ENCODE measurements at places on chromosomes 1 and 21.
A peak's percentile ranks its signal among the peaks of the same experiment; 100 is the strongest.

- no peak for DNase-seq
Measured at GRCh38 chr1:40745176-40745575, 38.4 kb upstream of the KCNQ4 start.

DNA sequence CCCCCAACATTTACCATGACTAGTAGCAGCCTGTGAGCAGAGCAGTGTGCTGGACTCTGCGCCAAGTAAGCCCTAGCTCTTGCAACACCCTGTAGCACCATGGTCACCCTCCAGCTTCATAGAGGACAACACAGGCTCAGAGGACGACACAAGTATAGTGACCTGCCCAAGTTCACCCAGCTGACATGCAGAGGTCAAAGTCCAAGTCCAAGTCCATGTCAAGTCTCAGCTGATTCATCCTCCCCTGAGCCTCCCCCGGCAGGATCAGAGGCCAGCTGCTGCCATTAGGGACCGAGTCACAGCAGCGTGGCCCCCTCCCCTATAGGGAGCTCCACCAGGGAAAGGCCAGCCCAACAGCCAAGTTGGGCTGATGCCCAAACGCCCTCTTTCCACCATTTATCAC, 15.9 kb downstream of the SDC3 start:
- no peak for DNase-seq

DNA sequence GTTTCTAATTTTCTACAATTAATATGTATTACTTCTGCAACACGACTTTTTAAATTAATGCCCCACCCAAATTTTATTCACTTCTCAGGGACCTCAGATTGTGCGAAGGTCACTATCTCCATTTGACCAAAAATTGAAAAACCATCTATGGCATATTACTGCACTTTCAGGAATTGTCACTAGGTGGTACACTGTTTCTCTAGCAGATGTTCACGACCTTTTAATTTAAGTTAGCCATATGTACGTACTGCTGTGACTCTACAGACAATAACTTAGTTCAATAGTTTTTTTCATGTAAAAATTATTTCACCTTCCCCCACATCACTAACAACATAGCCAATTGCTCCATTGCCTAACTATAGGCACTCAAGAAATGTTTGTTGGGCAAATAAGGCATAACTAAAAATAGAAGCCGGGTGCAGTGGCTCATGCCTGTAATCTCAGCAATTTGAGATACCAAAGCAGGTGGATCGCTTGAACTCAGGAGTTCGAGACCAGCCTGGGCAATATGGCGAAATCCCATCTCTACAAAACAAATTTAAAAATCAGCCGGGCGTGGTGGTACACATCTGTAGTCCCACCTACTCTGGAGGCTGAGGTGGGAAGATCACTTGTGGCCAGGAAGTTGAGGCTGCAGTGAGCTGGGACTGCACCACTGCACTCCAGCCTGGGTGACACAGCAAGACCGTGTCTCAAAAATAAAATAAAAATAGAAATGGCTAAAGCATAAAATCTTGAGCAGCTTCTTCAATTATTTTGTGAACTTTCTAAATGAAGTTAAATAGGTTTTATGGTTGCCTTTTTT, 75.7 kb upstream of the PKN2 start:
- DNase-seq: peak; percentile 49

DNA sequence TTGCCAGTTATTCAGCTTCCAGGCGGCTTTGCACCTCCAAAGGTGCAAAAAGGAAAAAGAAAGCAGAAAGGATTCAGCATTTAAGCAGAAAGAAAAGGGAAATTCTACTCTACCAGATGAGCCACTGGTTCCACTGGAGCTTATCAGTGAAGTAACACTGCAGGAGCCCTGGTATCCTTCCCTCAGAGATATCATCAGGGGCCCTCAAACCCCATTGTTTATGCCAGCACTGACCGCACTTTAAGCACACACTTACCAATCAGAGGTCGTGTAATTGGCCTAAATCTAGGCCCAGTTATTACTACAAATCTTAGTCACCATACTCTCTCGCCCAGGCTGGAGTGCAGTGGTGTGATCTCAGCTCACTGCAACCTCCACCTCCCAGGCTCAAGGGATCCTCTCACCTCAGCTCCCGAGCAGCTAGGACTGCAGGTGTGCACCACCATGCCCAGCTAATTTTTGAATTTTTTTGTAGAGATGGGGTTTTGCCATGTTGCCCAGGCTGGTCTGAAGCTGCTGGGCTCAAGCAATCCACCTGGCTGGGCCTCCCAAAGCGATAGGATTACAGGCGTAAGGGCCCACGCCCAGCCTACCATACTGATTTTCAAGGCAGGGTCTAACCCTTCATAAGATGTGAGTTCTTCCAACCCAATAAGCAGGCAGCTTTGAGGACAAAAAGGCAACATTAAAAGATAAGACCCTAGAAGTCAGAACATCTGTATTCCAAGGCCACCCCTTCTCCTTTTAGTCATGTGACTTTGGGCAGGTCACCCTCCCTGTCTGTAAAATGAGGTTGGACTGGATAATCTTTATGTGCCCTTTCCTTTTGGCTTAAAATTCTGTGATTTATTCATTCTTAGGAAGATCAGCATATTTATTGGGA, 125.3 kb downstream of the SYT2 start:
- no peak for DNase-seq

DNA sequence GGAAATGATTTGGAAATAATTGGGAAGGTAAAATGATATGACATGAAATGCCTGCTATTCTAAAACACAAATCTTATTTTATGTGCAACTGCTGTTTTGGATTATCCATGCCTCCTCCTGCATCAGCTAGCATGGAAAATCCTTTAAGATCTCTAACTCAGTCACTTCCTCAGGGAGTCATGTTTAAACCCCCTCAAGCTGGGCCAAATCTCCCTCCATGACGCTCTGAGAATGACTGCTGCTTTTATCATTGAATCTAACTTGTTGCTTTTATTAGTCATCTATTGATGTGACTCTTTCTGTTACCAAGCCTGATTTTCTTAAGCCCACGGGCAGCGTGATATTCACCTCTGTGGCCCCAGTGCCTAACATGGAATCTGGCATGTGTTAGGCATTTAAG, 324.8 kb downstream of the DISC1 start:
- peak; percentile 85 for DNase-seq

GRCh38 chr21:34510148-34511142, 1.6 kb downstream of the KCNE1 start:
- peak; percentile 78 for DNase-seq

DNA sequence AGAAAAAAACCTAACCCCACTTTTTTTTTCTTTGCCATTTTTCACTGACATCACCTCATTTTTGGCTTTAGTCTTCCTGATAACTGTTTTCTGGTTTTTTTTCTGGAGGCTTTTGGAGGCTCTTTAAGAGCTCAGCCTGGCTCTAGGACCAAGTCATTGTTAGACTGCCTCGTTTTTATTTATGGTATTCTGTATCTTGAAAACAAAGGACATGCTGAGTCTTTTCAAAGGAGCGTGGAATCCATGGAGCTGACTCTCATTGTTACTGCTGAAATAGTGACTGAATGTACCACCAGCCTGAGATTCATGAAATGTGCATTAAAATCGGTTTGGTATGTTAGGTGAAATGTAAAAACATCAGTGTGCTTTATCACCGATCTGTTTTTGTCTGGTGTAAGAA, 28.0 kb downstream of the RASAL2 start:
- DNase-seq: no peak

DNA sequence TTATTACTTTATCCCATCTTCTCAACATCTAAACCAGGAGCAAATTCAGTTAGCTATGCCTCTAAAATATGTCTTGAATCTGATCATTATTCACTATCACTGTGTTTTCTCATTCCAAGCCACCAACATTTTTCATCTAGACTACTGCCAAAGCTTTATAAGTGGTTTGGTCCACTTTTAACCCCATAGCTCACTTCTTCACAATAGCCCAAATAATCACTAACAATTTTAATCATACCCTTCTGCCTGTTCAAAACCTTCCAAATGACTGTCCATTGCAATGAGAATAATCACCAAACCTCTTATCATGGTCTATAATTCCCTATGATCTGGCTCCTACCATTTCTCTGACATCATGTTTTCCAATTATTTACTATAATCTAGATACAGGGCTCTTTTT, 149.8 kb upstream of the ZNHIT6 start:
- no peak for DNase-seq

- peak; percentile 30 for DNase-seq
Measured at GRCh38 chr1:220810963-220811362, 24.2 kb downstream of the MTARC1 start.

All from endothelial cell of umbilical vein (primary cell).